Right forelimb (tissue), 1 donor: ENCODE measurements at places on chromosomes 3 and 15.

DNA sequence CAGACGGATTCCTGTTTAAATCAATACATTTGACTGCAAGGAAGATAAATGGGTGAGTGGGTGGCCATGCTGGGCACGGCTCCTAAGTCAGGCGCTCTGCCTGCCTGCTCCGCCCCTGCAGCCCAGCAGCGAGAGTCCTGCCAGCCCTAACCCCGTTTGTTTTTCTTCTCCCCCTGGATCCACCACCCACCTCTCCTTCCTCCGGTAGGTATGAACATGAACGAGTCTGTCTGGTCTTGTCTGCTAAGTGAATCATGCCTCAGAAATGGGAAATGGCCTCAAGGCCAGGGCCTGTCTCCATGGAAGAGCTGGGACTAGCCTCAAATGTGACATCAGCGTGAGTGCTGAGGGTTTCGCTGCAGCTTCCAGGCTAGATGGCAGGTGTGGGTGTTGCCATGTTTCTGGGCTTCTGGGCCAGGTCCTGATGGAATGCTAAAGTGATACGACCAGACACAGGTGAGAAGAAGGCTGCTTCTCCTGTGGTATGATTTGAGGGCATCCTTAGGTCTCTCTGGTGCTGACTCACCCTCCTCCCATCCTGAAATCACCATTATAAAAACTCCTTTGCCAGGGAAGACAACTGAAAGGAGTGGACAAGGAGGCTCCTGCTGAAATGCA lies 5.6 kb upstream of the FEM1B start:
- DNase-seq = no peak

GRCh38 chr3:107315141-107315540 lies 62.1 kb upstream of the CCDC54 start:
- no peak for DNase-seq

DNA sequence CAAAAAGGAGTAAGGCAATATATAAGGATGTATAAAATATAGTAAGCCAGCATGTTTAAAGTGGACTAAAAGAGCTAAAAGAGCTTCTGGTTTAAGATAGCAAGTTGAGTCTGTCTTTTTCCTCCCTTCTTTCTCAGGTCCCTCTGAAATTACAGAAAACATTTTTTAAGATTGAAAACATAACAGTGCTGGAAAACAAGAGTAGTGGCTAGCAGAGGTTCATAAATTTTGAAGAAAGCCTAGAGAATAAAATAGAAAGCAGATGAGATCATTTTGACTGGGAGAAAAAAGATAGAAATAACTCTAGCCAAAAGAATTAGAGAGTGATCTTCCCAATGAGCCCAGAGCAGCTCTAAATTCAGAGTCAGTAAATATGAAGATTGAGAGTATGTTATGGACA lies 41.9 kb downstream of the ATP8B4 start:
- no peak for DNase-seq

DNA sequence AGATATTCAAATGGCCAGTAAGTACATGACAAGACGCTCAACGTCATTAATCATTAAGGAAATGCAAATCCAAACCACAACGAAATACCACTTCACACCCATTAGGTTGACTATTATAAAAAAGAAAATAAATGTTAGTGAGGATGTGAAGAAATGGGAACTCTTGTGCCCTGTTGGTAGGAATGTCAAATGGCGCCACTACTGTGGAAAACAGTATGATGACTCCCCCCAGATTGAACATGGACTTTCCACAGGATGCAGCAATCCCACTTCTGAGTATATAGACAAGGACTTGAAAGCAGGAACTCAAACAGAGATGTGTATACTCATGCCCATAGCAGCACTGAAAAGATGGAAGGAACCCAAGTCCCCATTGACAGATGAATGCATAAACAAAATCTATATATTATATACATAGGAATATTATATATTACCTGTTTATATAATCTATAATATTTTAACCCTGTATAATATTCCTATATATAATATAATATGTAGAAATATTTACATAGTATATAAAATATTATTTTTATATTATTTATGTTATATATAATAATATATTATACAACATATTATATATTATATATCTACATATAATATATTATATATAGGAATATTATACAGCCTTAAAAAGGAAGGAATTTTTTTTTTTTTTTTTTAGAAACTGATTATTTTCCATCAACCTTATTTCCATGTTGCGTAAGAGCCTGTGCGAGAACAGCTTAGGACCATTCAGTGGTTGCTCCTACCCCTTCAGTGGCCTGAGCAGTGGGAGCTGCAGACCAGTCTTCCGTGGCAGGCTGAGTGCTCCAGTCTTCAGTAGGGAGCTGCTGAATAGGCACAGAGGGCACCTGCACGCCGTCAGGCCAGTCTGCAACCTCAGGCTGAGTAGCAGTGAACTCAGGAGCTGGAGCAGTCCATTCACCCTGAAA lies 17.6 kb upstream of the PIGZ start:
- no peak for DNase-seq

DNA sequence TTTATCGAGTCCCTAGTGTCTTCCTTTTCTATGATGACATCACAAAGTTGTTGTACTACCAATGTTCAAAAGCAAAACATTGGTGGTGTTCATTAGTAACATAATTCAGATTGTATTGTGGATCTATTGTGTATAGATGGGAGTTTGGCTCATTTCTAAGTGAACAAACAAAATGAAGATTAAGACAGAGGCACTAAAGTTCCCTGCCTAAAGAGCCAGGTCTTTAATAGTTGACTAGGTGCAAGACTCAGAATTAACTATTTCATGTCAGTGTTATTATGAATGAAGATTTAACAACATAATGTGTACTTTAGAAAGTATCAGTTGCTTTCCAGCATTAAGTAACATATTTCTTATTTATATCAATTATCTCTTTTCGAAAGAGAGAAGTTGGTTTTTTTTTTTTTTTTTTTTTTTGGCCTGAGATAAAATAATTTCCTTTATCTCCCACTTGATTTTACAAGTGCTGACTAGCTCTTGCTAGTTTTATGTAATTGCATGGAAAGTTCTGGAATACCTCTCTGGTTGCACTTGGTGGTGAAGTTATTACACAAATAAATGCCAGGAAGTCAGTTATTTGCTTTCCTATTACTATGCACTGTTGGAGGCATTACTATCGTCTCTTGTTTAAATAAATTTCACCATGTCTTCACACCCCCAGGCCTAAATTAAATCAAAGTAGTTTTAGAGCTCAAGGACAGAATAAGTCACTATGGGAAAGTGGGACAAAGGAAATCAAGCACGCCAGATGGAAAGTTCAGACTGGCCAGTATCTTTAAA lies 48.7 kb downstream of the NAALADL2 start:
- no peak for DNase-seq

DNA sequence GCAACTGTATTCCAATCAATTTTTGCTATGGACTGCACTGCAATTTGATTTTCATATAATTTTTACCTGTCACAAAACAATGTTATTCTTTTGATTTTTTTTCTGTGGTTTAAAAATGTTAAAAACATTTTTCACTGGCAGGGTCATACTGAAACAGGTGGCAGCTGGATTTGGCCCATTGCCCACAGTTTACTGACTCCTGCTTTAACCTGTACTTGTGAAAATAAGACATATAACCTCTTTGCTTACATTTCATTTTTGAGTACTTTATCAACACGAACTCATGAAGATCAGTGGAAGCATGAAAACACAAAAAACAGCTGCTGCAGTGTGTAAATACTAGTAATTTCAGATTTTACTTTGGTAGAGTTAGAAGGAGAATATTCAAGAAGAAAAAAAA lies 313.1 kb downstream of the WDR72 start:
- no peak for DNase-seq

DNA sequence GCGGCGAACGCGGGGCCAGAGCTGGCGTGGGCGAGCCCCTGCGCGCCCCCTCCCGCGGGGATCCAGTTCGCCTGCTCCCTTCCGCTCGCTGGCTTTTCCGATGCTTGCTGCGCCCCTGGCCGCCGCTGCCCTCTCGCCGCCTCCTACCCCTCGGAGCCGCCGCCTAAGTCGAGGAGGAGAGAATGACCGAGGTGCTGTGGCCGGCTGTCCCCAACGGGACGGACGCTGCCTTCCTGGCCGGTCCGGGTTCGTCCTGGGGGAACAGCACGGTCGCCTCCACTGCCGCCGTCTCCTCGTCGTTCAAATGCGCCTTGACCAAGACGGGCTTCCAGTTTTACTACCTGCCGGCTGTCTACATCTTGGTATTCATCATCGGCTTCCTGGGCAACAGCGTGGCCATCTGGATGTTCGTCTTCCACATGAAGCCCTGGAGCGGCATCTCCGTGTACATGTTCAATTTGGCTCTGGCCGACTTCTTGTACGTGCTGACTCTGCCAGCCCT lies 721 bp downstream of the P2RY1 start:
- DNase-seq = peak; percentile 55
